ENCODE measurements at places on chromosomes 11 and 22.

DNA sequence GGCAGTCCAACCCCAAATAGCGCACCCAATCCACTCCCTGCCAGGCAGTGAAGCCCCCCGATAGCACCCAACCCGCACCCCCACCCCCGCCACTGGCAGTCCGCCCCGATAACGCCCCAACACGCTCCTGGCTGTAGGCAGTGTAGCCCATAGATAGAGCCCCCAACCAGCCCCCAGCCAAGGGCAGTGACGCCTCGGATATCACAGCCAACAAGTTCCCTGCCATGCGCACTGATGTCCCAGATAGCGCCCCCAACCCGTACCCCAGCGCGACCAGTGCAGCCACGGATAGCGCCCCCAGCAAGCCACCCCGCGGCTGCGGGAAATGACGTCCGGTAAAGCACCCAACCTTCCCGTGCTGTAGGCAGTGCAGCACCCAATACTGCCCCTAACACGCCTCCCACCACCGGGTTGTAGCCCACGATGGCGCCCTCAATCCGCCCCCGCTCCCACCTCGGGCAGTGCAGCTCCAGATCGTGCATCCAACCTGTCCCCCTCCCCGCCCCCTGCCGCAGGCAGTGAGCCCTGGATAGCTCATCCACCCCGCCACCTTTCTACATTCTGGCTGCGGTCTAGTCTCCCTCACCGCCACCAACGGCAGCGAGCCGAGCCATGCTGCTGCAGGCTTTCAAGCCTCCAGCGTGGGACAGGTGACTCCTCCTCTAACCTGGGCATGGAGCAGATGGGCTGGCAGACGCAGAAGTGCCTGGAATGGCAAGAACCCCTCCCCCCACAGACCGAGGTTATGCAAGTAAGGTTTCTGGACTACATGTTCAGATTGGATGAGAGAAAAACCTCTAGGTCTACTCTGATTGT is 625 bp downstream of the RFPL2 start:
- DNase-seq = no peak

DNA sequence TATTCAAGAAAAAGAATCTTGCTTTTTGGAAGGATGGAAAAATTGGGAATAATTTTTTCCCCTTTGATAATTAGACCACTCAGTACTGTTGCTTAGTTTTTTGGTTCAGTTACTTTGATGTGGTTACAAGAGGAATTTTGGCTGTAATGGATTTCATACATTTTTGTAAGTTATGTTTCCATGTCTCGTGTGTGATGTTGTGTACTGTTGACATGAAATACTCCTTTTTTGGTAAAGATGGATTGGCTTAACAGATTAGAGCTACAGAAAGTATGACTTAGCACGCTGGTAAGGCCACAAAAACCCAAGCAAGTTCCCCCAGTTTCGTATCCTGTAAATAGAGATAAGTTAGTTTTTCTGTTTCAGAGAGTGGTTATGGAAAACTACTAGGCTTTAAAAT is 11.9 kb downstream of the TBCEL start:
- peak; percentile 6 for DNase-seq

- no peak for DNase-seq
These were observed 15.6 kb downstream of the TBC1D10A start for GRCh38 chr22:30310881-30311771.

DNA sequence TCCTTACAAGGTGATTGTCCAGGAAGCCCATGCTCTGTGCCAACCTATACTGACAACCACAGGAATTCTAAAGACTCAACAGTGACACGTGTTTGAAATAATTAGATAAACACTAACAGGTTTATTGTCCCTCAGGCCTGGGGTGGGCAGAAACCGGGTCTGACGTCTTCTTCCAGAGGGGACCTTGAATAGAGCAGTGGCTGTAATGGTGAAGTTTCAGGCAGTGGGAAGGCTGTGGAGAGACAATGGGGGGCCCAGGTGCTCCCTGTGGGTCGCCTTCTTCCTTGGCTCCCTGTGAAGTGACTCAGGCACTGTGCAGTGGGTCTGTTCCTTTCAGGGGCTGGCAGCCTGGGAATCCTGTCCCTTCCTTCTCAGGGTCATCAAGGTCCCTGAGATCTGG is 54.6 kb downstream of the OTOG start:
- DNase-seq = no peak

DNA sequence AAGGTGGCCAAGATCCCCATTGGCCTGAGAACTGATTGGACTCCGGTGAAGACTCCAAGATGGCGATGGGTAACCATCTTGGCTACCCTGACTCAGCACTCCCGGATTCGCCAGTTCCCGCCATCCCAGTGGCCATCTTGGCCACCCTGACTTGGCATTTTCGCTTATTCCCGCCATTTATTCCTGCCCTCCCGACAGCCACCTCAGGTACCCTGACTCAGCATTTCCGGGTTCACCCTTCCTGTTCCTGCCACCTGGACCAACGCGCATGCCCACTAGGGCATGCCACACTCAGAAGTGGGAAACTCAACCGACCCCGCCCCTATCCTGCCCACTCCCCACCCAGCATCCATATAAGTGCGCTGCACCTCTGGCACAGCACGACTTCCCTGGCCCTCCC is 7.8 kb downstream of the OR8K5 start:
- DNase-seq = no peak
